Dermis microvascular lymphatic vessel endothelial cell (primary cell): ENCODE measurements at places on chromosomes 2 and 18.

- DNase-seq, result no peak
Observed at GRCh38 chr2:192044496-192044895, 150.2 kb downstream of the TMEFF2 start.

DNA sequence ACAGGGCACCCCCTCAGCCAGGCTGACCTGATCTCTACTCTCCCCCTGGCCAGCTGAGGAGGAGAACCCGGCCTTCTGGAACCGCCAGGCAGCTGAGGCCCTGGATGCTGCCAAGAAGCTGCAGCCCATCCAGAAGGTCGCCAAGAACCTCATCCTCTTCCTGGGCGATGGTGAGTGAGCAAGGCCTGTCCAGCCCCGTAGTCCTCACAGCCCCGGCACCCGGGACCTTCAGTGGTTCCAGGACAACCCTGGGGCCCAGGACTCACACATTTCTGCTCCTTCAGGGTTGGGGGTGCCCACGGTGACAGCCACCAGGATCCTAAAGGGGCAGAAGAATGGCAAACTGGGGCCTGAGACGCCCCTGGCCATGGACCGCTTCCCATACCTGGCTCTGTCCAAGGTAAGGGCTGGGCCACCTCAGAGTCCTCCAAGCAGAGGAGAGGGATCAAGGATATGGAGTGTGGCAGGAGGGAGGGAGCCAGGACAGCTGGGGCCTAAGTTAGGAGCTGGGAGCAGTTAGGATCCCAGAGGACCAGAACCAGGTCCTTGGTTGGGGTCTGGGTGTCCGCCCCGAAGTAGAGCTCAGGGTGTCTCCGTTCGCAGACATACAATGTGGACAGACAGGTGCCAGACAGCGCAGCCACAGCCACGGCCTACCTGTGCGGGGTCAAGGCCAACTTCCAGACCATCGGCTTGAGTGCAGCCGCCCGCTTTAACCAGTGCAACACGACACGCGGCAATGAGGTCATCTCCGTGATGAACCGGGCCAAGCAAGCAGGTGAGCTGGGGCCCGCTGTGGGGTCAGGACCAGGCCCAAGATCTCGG is 555 bp downstream of the ALPI start:
- no peak for DNase-seq

DNA sequence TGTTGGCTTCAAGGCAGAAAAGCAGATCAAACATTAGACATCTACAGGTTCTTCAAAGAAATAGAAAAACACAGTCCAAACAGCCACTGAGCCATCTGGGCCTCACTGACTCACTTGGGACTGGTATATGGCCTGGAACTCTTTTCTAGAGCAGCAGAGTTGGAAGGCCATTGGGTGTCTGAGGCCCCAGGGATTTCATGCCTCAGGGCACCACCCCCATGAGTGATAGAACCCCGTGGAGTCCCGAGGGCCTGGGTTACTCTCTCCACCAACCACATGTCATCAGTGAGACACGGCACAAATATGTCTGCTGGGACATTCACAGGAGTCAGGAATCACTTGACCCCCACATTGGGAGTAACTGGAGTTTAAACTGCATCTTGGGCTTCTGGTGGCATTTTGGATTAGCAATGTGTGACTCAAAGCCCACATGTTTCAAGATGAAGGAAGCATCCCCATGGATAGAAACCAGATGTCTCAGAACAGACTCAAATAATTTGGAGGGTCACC is 44.0 kb downstream of the CAPN13 start:
- no peak for DNase-seq

- peak; percentile 30 for DNase-seq
Observed at GRCh38 chr2:119659601-119660342, 19.2 kb upstream of the TMEM177 start.

- no peak for DNase-seq
Observed at GRCh38 chr2:53064154-53064553, 703.5 kb upstream of the CHAC2 start.

GRCh38 chr18:51890762-51891161 is 449.2 kb upstream of the DCC start:
- DNase-seq, result no peak

- no peak for DNase-seq
Observed at GRCh38 chr2:122307763-122308162, 552.3 kb downstream of the TSN start.

DNA sequence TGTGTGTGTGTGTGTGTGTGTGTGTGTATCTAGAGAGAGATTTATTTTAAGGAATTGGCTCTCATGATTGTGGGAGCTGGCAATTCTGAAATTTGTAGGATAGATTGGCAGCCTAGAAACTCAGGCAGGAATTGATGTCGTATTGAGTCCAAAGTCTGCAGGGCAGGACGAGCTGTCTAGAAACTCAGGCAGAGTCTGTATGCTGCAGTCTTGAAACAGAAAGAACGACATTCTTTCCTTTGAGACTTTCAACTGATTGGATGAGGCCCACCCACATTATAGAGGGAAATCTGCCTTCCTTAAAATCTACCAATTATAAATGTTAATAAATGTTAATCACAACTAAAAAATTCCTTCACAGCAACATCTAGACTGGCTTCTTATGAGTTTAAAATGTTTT is 436.6 kb upstream of the FANCL start:
- no peak for DNase-seq

- DNase-seq, result no peak
Observed at GRCh38 chr2:152055366-152056108, 43.3 kb downstream of the CACNB4 start.

GRCh38 chr2:240234503-240234951 is 94.1 kb upstream of the OTOS start:
- DNase-seq, result no peak

DNA sequence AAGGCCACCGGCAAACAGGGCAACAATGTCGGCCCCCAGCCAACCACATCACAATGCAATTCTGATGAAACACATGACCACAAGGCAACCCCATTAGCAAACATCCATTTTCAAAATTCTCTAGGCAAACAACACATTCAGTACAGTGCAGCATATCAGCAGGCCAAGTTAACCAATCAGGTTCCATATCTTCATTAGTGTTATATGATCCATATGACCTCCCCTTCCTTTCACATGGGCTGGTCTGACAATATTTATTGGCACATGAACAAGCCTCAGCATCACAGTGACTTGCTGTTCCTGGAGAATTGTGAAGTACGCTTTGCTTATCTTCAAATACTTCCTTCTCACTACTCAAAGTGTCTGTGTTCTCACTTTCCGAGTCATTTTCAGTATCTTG is 19.8 kb downstream of the RNF103 start:
- no peak for DNase-seq

GRCh38 chr18:13624563-13625237 is 101.7 kb downstream of the FAM210A start:
- no peak for DNase-seq

GRCh38 chr2:45102141-45102540 is 92.9 kb upstream of the SIX2 start:
- DNase-seq, result no peak

DNA sequence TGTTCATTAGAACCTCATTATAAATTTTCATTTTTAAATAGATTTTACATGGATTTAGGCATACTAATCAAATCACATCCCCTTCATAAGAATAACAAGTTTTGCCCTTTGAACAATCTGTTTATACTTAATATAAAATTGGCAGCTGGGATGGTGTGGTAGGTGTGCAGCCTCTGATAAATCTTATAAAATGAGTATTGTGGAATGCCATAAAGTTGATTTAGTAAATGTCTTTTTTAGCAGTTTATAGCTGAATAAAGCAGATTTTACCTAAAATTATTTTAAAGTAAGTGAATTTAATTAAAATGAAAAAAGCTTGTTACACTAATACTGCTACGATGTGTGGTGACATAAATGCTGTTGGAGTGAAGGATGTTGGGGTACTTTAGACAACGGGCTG is 35.5 kb downstream of the VAPA start:
- no peak for DNase-seq

DNA sequence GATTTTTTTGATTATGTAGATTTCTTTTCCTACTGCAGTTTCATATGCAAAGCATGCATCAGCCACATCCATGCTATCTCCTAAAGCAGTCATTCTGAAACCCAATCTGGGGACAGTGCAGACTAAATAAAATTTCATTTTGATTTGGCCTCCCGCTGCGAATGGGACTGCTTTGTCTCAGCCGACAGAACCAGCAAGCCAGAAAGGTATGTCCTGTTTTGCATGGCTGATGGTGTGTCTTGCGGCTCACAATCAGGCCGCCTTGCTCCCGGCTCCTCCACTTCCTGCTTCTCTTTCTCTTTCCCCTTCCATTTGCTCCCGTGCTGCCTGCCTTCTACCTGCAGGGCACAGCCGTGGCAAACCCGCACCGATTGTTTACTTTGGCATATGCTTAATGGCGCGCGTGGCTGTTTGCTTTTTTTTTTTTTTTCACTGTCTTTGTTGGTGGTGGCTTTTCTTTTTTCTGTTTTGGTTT is 419.6 kb upstream of the POU3F3 start:
- no peak for DNase-seq

- DNase-seq, result no peak
Observed at GRCh38 chr18:26459340-26459739, 89.0 kb downstream of the KCTD1 start.

GRCh38 chr18:50475538-50476193 is 84.2 kb upstream of the MAPK4 start:
- DNase-seq, result no peak

DNA sequence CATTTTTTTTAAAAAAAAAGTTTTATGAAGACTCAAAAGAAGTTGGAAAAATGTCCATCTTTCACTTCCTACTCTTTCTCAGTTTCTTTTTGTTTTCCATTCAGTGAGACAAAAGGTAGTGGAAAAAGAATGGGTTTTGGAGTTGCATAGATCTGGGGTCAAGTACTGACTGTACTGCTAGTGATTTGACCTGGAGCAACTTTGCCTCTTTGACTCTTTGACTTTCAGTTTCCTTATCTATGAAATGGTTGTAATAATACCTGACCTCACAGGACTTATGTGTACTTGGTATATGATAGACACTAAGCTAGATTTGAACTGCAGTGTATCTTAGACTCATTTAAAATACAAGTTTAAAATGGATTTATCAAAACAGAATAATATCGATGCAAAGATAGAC is 3.5 kb upstream of the KCNE4 start:
- DNase-seq, result no peak
